ENCODE measurements at places on chromosomes 6 and 20.

DNA sequence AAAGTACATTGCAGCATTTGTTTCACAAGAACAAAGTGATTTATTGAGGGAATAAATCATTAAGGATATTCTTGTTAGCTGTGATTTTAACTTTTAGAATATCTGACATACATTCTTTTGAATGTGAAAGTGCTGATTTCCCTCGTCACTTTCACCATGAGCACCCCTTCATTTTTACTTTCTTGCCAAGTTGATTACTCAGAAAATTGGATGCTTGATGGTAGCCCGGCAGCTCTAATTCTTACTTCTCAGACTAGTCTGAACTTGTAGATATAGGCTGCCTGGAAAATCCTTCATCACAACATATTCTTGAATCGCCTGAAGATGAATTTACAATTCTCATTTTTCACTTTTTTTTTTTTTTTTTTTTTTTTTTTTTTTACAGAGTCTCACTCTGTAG is 147.1 kb upstream of the SMLR1 start:
- peak; percentile 26 for DNase-seq

DNA sequence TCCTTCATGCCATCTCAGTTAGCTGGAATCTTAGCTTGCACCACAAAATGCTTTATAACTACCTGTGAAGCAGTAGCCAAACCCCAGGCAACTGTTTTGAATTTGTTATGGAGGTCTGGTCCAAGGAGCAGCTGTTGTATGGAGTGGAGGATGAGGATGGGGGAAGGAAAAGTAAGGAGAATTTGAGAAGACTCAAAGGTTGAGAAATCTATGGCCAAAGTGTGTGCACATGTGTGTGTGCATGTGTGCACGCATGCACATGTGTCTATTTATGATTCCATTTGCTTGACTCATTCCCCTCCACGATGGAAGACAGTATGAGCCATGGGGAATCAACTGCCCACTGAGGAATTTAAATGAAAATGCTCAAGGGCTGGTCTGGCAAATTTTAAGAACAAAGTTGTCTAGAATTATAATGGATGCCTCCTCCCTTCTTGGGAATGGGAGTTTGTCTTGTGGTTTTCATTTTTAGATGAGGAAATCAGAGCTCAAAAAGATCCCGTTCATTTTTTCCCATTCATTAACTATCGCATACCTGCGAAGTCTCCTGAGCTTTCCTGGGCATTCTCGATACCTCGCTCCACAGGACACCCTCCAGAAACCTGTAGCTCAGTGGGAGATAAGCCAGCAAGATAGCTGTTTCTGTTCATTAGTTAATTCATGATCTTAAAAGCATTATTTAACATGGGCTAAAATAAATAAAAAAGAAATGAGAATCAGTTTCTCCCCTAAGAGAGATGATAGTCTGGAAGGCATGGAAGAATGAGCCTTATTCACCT is 152.3 kb upstream of the NEDD9 start:
- DNase-seq: peak; percentile 81

GRCh38 chr20:14178952-14179351 is 158.5 kb downstream of the FLRT3 start:
- no peak for DNase-seq

- no peak for DNase-seq
Measured at GRCh38 chr6:20173833-20174792, 38.2 kb downstream of the MBOAT1 start.

- DNase-seq: no peak
Measured at GRCh38 chr6:167572106-167572505, 247.2 kb downstream of the TTLL2 start.

DNA sequence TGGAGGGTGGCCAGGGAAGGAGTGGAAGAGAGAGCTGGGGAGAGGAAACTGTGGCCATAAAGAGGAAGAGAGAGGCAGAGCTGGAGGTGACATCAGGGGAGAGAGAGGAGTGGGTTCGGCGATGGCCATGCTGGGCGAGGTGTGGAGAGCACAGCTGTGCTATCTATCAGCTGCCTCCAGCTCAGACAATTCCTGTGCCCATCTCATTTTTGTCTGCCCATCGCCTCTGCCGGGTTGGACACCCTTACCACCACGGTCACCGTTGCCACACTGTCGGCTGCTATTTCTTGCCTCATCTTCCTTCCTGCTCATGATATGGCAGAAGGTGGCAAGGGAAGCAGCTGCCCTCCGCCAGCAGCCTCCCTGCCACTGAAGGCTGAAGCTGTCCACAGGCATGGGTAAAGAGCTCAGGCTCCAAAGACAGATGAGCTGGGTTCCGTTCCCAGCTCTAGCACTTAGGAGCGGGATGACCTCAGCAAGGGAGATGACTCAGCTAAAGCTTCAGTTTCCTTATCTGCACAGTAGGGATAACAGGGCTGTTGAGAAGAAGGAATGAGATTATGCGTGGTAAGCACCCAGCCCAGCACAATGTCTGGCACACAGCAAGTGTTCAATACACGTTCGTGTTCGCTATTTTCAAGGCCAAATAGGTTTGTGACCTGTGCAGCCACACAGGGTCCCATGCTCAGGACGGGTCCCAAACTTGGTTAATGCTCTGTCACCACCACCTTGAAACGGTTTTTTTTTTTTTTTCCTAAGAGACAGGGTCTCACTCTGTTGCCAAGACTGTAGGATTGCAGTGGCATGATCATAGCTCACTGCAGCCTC is 21.9 kb upstream of the TAF8 start:
- peak; percentile 79 for DNase-seq

DNA sequence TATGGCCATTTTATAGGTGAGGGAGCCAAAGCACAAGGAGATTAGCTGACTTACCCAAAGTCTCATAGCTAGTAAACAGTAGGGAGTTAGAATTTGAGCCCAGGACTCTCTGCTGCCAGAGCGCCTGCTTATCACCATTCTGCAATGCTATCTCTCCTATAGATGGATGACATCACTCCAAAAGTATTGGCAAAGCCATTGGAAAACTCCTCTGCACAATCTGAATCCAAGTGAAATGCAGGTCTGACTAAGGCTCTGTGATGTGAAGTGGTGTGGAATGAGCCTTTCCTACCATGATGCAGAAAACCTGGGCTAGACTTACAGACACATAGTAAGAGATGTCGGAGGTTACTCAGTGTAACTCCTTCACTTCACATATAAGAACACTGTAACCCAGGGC is 106.3 kb downstream of the GRM1 start:
- no peak for DNase-seq

DNA sequence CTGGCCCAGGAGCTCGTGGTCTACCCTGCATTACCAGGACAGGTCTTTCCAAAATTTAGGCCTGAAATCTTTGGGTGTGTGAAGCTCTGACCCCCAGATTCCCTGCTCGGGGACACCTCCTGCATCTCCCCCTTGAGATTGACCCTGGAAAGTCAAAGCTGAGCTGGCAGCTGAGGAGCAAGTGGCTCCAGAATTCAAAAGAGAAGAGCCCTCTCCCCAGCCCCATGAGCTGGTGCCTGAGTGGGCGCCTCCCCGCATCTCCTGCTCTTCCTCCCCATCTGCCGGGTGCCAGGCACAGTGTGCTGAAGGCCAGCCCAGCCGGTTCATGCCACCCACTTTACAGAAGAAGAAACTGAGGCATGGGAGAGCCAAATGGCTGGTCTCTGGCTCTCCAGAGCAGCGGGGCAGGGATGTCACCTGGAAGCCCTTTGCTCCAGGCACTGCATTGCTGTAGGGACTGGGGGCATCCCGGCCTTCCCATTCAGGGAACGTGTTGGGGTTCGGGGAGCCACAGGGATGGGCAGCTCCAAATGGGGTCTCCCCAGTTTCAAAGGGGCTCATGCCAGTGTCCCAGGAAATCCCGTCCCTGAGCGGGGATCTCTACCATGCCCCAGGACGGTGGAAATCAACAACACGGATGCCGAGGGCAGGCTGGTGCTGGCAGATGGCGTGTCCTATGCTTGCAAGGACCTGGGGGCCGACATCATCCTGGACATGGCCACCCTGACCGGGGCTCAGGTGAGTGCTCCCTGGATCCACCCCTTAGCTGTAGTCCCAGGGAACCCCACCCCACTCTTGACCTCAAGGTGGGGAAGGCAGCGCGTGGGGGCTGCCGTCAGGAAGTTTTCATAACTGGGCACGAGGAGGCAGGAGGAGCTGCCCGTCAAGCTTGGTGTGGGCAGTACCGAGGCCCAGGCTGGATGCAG is 20.5 kb downstream of the NPEPL1 start:
- DNase-seq: no peak

- no peak for DNase-seq
Measured at GRCh38 chr20:60224914-60225313, 266.7 kb downstream of the CDH26 start.

GRCh38 chr6:51025082-51025777 is 206.6 kb downstream of the TFAP2B start:
- DNase-seq: peak; percentile 72

DNA sequence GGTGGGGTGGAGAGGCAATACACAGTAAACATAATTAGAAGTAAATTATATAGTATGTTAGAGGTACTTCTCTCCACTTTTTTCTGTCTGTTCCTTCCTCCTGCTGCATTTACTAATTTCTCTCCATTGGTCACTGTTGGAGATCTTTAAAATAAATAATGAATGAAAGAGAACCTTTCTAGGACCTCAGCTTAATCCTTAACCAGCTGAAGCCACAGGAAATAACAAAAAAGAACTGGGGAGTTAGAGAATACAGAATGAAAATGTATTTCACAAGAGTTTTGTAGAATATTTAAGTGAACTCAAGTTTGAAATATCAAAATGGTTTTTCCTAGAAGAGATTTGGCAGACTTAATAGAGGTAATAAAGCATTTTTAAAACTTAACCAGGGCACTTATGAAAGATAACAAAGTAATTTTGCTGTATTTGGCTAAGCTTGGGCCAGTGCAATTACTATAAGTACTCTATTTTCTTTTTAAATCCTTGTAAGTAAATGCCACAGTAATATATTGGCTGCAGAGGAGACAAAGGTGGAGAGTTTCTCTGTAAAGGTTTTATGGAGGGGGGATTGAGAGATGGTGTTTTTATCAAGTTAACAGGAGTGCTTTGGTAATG is 405.0 kb downstream of the CDKAL1 start:
- no peak for DNase-seq

DNA sequence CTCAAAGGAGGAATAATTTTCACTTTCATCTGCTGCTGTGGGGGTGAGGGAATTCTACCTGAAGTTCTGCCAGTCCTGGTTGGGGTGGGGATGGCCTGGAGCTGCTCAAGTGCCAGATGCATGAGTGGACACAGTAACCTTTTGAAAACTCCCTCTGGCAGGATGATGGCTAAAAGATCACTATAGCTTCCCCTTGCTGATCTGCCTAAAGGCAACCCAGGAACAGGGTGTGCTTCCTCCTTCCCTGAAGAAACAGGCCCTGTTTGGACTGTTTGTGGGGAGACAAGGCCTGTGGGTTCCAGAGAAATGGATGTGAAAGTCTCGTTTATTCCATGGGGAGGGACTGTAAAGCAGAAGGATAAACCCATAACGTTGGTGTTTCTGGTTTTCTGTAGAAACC is 176.9 kb downstream of the DTNBP1 start:
- DNase-seq: no peak

DNA sequence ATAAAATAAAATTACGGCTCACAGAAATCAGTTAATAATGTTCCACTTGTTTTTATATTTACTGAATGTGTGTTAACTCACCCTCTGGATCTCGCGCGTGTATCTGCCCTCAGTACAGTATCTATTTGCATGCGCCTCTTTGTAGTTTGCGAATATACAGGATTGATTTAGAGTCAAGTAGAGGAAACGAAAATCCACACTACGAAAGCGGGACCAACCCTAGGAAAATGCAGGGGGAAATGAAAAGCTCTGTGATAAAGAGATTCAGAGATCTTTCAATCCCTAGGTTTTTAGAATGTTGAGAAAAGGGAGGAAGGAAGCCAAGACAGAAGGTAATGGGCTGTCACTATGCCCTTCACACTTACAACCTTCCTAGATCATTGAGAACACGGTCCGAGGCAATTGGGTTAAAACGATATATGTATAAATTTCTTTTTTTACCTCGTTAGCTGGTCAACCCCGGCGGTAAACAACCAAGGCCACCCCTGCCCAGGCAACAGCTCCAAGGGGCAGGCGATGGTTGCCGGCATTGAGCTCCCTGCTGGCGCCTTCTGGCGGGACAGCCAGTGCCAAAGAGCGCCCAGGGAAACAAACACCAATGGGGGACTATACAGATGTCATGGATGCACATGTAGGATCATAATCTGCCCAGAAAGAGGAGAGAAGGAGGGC is 792 bp upstream of the FUT9 start:
- DNase-seq: no peak

GRCh38 chr6:142372348-142372747 is 70.5 kb downstream of the ADGRG6 start:
- DNase-seq: peak; percentile 54

DNA sequence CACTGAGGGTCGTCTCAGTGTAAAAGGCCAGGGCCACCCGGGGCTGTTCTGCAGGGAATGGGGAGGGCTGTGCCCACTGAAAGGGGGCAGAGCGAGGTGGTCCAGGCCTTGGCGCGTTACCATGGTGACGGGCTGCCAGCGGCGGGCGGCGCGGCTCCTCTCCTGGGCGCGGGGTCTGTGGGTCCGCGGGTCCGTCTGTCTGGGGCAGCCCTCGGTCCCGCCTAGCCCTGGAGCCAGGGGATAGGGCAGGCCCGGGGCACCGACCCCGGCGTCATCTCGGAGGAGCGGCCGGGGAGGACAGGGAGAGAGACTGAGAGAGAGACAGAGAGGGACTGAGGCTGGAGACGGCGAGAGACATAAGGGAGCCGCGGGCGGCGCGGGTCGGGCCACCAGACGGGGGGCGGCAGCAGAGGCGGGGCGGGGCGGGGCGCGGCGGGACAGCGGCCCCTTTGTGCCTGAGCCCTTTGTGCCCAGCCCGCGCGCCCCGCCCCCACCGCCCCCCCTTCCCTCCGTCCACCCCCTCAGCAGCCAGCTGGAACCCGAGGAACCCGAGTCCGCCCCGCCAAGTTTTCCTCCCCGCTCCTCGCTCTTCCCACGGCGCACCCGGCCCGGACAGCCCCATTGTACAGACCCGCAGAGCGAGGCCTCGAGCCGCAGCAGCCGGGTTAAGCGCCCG is at the start of gene KIAA1755:
TSS of gene KIAA1755 (minus strand) at position 358 of the 676 bp plus-strand sequence. CDS start at position 123, 235 bp downstream.
- DNase-seq: peak; percentile 39

GRCh38 chr6:161436106-161436876 is 162.4 kb upstream of the AGPAT4 start:
- DNase-seq: no peak

DNA sequence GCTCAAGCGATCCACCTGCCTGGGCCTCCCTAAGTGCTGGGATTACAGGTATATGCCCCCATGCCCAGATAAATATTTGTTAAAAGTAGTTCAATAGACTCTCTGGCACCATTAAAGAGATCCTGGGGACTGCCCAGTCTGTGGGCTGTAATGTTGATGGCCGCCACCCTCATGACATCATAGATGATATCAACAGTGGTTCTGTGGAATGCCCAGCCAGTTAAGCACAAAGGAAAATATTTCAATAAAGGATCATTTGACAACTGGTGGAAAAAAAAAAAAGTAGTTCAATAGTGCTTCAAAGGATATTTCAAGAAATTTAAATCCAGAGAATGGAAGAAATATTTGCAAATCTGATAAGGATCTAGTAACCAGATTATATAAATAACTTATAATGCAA is 1.5 kb upstream of the CRIP3 start:
- DNase-seq: no peak
